ENCODE measurements at places on chromosomes 3 and 15.

- DNase-seq: no peak
These were observed 52.7 kb upstream of the GCNT3 start for GRCh38 chr15:59558851-59559250.

DNA sequence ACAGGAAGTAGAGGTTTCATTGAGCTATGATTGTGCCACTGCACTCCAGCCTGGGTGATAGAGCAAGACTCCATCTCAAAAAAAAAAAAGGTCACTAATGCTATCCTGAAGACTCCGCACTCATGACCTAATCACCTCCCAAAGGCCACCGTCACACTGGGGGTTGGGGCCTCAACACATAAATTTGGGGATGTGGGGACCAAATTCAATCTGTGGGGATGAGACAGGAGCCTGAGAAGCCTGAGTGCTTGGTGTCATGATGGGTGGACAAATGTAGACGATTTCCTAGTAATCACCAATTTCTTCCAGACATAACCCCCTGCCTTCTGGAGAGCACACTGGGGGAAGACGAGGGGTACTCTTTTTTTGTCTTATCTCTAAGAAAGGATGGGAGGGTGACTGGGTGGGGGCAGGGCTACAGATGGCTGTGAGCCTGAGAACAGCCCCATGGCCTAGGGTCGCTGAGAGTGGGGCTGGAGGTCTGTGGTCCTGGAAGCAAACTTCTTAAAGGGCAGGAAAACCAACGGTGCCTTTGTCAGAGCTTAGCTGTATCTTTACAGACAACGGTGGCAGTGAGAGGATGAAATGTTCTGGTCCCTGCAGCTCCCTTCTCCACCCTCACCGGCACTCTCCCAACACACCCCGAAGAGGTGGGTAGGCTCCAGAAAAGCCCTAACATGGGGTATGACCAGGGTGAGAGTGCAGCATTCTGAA, 16.6 kb upstream of the KLF13 start:
- DNase-seq: no peak

DNA sequence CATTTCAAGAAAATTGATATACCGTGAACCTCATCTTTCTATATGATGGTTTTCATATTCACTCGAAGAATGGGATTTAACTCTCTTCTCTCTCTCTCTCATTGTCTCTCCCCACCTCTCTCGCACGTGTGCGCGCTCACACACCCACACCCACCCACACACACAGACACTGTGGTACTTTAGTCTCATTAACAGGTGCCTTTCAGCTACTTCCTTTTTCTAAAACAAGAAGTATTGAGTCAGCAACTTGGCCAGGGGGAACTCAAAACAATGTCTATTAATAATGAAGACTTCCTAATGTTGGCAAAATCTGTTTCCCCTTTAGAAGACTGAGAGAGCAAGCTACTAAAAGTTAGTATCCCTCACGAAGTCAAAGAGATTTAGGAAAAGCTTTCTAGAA, 150.7 kb downstream of the TMCO5A start:
- DNase-seq: no peak

GRCh38 chr15:99704444-99704838, 28.8 kb downstream of the LYSMD4 start:
- DNase-seq: no peak

DNA sequence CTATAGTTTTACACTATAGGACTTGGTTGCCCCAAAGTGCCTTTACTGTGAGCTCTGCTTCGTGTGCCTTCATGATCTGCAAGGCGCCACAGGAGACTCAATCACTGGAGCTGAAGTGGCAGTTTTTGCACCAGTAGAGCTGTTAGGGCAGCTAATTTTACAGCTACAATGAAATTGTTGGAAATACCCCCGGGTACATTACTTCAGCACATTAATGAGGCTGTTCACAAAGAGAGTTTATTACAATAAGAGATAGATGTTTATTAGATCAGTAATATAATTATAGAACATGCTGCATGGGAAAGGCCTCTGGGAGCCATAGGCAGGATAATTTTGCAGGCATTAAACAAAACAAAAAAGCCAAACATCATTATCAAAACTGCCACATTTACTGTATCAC, 231.1 kb downstream of the CTNNB1 start:
- DNase-seq: no peak

- DNase-seq: no peak
These were observed 193.3 kb upstream of the PROK2 start for GRCh38 chr3:71978150-71978721.

- DNase-seq: no peak
These were observed 318.9 kb downstream of the BCHE start for GRCh38 chr3:165518346-165518745.

GRCh38 chr15:59042041-59042440, 54.6 kb downstream of the RNF111 start:
- no peak for DNase-seq

DNA sequence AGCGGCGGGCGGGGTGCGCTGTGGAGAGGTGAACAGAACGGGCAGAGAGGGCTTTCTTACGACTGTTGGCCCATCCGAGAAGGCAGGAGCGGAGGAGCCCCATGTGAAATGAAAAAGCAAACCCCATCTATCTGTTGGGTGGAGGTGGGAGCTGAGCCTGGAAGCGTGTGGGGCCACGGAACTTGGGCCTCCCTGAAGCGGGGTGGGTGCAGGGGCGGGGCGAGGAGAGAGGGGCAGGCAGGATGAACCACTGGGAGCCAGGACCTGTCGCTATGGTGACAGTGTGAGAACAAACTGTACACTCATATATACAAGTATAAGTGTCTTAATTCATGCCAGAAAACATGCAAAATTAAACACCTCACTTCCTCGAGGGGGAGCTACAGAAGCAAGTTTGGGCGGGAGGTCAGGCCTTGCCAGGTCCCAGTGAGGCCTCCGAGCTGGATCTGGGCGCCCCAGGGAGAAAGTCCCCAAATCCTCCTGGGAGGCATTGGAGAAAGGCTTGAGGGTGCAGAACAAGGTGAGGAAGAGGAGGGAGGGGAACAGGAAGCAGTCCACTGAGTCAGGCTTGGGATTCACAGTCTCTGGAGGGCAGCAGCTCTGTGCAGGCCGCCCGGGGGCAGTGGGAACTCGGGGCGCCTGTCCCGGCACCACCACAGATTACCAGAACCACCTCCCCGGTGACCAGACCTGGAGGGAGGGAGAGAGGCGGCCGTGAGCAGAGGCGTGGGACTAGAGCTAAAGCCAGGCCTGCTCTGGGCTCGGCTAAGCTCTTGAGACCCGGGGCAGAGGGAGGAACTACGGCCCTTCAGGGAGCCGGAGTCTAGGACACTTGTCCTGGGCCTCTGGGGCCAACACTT, 34.8 kb downstream of the RBPMS2 start:
- DNase-seq: no peak

DNA sequence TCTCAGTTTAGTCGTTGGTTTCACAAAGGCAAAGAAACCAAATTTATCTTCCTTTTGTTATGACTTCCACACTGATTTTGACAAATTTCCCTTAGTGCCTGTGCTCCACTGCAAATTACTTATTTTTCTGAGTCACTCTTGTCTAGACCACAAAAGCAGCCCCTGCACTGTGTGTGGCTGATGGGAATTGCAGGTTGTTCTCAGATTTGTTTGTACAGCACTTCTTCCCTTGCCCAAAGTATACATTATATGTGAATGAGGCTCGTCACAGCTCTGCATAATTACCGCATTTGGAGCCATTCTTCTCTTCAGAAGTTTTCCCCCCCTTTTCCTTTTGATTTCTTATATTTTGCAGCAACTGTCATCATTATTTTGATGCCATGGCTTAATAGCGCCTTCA, 354.2 kb upstream of the IL12A start:
- no peak for DNase-seq

- DNase-seq: no peak
These were observed 789.2 kb upstream of the NR2F2 start for GRCh38 chr15:95541301-95541700.

DNA sequence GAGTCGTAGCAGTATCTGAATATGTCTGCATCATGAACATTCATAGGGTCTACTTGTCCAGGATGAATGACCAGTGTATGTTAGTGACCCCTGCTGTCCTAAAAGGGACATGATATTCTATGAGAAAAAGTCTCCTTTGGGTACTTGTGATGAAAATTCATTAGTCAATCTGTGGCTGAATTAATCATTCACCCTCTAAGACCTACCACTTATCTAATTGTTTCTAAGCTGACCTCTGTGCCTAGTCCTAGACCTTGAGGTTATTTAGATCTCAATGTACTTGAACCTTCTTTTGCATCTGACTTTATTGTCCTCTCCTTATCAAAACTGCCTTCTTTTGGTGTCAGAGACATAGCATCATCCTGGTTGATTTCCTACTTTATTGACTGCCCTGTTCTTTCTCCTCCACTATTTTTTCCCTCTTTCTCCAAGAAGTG, 799.3 kb downstream of the DIPK2A start:
- no peak for DNase-seq

DNA sequence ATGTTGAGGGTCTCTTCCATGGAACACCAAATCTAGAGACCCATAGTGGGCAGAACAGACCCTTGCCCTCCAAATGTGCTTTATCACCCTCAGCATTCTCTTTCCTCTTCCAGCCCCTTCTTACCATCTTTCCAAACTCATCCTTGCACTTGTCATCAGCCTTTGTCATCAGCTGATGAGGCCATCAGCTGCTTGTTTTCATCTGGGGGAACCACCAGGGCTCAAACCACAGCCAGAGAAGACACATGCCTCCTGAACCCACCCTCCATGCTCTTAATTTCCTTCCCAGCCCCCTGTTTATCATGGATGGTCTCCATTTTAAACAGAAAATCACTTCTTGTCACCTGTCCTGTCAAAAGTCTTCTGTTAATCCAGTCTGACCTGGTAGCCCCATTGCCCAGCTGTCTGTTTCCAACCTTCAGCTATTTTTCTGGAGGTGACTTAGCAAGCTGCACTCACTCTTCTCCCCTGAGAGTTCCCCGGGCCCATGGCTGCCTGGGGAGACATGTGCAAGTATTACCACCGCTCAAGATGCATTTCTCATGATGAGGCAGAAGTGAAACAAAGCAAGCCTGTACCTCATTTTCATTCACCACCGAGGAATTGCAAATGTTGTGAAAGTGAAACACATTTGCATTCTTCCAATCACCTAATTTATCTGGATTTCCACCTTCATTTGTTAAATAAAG, 14.7 kb upstream of the SYNM start:
- DNase-seq: no peak
